SW 1271 (cell line): ENCODE measurements at places on chromosomes 3 and 15.

- no peak for DNase-seq
These were observed 23.1 kb upstream of the USP3 start for GRCh38 chr15:63481105-63481810.

DNA sequence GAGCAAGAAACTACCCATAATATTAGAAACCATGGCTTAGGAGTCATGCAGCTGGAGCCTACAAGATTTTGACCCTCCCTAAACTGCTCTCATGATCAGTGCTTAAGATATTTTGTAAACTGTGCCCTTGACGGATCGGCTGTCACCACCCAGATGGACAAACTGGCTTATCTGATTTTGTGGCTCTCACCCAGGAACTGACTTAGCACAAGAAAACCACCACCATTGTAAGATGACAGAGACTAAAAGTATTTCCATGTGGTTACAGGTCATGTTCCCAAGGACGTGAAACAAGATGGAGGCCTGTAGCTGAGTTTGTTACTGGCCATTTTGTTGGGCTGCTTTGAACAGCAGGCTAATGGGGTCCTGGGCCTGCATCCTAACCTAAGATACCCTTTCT is 940.9 kb downstream of the OTOL1 start:
- no peak for DNase-seq

DNA sequence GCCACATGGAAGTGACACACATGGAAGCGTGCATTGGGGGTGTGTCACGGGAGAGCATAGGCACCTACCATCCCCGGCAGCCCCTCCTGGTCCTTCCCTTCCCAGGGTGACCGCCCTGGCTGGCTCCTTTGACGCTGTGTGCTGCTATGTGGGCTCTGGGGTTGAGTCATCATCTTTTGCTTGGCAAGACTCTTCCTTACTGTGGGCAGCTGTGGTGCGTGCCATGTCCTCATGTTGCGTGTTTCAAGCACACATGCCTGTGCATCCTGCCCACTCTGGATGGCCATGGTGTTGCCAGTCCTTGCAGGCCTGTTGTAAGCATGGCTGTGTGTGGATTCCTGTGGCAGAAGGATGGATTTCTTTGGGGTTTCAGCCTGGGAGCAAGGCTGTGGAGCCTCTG is 14.0 kb downstream of the PLXNA1 start:
- DNase-seq: no peak

GRCh38 chr3:162704799-162705385 is 1208.3 kb downstream of the OTOL1 start:
- DNase-seq: no peak

DNA sequence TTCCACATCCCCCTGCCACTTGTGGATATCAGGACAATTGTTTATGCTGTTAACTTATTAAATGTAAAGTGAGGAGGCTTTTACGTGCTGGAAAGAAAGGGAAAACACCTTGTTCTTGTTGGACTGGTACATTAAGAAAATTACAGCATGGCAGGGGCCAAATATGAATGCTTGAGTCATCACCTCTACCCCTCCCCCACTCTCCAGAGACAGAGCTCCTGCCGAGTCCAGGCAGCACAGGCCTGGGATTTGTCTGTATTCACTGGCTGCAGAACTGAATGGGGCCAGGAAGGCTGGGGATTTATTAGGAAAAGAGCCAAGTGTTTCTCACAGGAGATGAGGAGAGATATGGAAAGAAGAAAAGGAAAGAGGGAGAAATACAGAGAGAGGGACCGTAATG is 308.9 kb downstream of the EPHB1 start:
- DNase-seq: no peak

DNA sequence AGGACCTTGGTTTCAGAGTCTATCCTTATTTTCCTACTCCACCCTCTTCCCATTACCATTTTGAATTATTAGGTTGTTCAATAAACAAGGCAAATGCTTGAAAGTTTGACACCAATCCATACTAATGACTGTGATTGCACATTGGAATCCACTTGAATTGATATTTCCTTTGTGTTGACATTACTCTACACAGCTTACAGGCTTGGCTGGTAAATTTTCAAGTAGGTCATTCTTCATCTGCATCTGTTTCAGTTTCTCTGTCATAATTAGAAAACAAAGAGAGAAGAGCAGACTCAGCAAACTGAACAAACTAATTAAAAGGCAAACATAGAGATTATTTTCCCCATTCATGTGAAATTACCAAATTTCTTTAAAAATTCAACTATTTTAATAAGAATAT is 732.9 kb upstream of the BCHE start:
- DNase-seq: no peak

- no peak for DNase-seq
These were observed 68.5 kb upstream of the GBE1 start for GRCh38 chr3:81829937-81830336.

DNA sequence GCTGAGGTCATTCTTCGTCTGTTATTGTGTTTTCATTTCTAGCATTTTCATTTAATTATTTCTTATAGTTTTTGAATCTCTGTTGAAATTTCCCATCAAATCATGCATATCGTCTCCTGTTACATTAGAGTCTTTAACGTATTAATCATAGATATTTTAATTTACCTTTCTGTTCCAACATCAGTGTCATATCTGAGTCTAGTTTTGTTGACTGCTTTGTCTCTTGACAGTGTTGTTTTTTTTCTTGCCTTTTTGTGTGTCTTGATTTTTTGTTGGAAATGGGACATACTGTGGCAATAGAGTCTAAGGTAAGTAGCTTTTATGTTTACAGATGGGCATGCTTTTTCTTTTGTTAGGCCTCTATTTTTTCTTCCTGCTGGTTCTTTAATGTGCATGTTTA is 286.8 kb upstream of the THRB start:
- DNase-seq: no peak

DNA sequence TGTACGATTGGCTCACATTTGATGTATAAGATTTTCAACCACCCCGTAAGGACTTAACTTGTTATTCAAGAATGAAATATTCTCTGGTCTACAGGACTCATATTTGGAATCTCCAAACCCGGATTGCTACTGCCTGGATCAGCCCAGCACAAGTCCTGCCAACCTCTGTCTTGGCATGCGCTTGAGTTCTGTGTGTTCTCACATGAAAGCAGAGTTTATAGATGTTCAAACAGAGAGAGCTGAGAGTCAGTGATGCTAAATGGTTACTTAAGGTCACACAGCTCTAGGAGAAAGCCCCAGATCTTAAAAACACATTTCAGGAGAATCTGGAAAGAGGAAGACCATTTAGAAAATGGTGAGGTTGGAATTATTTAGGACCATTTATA is 268.0 kb upstream of the TBL1XR1 start:
- DNase-seq: no peak

DNA sequence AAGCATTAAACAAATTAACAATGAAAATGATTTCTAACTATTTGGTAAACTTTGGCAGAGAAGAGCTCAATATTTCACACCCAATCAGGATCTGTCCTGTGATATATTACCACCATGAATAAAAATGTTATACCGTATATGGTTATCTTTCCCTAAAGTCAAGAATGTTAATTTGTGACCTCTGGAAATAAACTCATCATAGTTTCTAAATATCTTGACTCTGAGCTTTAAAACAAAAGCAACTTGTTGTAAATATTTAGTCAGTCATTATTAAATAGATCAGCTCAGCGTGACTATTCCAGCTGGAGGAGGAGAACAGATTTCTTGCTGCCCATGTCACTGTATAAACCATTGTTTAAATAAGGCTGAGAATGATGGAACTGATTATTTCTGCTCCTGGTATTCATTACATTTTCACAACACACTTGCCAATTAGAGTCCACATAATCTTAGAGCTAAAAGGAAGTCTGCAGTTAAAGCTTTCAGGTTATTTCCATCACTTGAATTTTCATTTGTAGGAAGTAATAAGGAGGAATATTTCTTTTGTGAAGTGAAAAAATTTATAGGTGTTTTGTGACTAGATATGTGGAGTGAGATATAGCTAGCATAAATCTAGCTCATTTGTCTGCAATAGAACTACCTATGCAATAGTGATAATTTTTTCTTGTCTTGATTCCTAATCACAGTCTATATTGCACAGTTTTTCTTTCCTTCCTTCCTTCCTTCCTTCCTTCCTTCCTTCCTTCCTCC is 106.5 kb upstream of the P2RY1 start:
- DNase-seq: no peak

DNA sequence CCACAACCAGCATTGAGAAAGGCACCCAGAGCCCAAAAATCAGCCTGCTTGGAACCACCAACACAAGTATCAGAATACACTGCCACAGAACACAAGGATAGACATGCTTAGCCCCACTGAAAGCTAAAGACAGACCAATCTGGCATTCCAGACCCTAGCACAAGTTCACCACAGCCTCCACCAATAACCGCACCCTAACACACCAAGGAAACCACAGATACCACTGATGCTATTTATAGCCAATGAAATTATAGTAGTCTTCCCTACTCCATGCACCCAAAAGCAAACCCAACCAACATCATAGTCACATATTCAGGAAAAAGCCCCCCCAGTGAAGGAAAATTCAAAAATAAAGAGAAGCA is 83.9 kb upstream of the STT3B start:
- DNase-seq: no peak

DNA sequence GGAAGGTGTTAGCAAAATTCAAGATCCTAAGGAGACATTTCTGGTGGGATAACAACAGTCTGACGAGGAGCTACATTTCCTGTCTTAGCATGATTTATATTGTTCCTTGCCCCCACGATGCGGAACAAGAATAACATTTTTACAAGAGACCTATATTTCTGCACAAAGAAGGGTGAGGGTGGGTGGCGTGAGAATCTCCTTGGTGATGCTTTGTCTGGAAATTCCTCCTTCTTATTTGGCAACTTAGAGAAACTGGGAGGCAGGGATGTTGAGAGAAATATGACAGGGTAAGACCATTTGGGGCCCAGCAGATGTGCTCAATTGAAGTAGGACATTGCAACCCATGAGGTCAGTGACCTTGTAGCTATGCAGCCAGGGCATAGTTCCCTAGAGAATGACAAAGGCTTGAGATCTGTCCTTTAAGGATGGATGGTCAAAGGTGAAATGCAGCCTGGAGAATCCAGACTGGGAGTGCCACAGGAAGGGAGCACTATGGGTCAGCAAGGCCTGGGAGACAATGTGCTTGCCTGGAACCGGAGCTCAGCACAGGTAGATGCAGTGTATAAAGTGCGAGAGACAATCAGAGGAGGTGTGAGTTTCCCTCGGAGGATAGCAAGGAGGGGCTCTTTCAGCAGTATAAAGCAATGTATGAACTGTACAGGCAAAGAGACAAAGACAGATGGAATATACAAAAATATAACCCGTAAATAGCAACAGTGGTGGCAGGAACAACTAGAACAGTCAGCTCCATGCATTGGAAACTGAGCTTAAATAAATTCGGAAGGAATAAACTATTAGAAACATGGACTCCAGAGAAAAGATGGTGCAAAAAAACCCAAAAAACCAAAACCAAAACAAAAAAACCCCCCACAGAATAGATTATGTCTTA is 317.6 kb upstream of the TBL1XR1 start:
- no peak for DNase-seq

DNA sequence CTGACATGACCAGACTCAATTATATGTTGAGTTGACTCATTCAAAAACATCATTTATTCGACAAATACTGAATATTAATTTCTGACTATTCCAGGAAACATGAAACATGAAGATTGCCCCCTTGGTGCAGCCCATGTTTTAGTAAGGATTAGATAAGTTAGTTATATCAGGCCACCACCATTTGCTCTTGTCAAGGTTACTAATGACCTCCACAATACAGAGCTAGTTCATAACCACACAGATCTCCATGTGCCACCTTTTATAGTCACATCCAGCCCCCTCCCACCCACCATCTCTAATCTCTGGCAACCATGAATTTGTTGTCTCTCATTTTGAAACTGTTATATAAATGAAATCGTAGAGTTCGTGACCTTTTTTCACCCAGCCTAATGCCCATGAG is 15.7 kb downstream of the KLHL18 start:
- no peak for DNase-seq

- DNase-seq: no peak
These were observed 3.8 kb downstream of the MKRN2 start for GRCh38 chr3:12560505-12561190.

DNA sequence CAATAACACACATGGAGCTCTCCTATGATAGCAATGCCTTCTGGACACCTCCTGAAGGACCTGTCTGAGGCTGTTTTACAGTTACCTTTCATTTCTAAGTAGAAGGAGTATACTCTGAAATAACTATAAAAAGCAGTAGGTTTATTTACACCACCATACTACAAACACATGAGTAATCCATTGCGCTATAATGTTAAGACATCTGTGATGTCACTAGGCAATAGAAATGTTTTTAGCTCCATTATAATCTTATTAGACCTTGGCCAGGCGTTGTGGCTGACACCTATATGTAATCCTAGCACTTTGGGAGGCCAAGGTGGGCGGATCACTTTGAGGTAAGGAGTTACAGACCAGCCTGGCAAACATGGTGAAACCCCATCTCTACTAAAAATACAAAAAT is 24.7 kb downstream of the PXK start:
- no peak for DNase-seq

GRCh38 chr15:81133782-81134461 is at the start of gene CFAP161:
CFAP161 (plus strand) TSS chr15:81134270; CDS start chr15:81134330, 60 bp downstream.
- no peak for DNase-seq

DNA sequence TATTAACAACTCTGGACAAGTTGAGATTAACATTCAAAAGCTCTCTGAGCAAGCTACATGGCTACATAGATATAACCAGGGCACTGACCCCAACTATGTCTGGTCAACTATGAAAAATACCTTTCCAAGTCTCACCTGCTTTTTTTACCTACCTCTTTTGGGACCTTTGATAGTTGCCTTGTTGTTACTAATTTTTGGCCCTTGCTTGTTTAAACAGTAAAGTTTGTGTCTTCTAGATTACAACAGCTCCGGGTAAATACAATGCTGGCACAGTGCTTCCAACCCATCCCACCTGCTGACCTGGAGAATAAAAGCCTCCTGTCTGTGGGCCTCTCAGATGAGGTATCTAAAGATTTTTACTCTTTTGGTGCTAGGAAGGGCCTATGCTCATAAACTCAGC is 1036.6 kb downstream of the NAALADL2 start:
- no peak for DNase-seq

DNA sequence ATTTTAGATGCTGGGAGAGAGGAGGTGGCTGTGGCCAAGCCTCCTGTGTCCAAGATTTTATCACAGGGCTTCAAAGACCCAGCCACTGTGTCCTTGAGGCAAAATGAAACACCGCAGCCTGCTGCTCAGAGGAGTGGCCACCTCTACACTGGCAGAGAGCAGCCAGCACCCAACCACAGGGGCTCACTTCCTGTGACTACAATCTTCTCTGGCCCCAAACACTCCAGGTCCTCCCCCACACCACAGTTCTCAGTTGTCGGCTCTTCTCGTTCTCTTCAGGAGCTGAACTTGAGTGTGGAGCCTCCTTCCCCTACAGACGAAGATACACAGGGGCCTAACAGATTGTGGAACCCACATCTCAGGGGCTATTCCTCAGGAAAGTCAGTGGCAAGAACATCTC is 45.6 kb downstream of the CDAN1 start:
- no peak for DNase-seq

DNA sequence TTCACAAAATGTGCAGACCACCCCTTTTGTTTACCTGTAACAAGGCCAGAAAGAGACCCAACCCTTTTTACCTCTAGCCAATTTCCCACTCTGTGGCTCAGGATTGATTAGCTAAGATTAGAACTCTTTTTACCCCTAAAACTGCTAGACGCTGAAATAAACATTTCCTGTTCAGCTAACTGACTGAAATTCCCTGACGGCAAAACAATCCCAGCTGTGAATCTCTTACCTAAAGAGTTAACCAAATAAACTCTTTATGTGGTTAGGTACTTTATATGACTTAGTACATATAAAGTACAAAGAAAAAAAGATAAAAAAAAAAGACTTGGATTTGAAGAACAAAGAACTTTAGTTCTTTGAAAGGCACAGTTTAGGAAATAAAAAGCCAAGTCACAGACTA is 988.7 kb downstream of the FHIT start:
- DNase-seq: no peak
